ENCODE measurements at places on chromosomes 2 and 18.

DNA sequence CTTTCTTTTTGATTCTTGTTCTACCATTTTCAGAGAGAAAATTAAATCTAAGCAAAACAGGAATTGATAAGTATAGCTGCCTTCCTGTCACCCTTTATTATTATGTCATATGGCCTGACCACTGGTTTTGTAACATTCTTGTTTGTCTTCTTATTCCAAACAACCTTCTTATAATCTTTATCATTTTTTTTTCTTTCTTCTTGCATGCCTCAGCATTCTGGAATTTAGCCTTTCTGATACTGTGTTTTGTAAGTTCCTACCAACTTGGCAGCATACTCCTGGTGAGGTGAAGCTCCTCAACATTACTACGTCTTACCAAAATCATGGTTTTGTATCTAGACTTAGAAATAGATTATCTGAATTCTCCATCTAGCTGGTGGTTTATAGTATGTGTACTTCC, 199.2 kb downstream of the CAMKMT start:
- no peak overlapping the region for H3K4me3 ChIP-seq
- no peak for DNase-seq
- no peaks in the 10 kb centered on the region for H3K36me3 ChIP-seq
- H3K27ac ChIP-seq, result no peak overlapping the region

DNA sequence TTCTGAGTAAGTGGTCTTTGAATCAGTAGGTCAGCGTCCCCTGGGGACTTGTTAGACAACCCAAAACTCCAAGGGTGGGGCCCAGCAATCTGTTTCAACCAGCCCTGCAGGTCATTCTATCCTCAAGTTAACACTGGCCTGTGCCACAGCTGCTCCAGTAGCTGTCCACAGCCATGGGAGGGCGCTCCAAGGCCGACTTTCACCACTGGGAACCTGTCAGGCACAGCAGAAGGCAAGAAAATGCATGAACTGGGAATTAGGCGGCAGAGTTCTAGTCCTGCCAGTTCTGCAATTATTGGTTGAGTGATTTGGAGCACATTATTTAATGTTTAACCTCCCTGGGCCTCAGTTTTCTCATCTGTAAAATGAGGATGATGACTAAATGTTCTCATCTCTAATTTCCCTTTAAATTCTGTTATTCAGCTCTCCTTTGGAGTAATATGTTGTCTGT, 17.4 kb upstream of the MRPL33 start:
- no peak overlapping the region for H3K27ac ChIP-seq
- DNase-seq, result no peak
- no peak overlapping the region for H3K4me3 ChIP-seq
- H3K4me1 ChIP-seq, result peaks cover 8% of the 10 kb centered on the region
- H3K36me3 ChIP-seq, result no peaks in the 10 kb centered on the region
- H3K27me3 ChIP-seq, result no peaks in the 10 kb centered on the region

GRCh38 chr2:215363039-215363438, 51.2 kb downstream of the ATIC start:
- H3K27me3 ChIP-seq, result no peaks in the 10 kb centered on the region
- no peak for DNase-seq
- no peak overlapping the region for H3K27ac ChIP-seq
- peaks cover 7% of the 10 kb centered on the region for H3K36me3 ChIP-seq

GRCh38 chr18:77103991-77104531, 28.5 kb downstream of the MBP start:
- H3K4me3 ChIP-seq, result no peak overlapping the region
- H3K36me3 ChIP-seq, result no peaks in the 10 kb centered on the region
- no peaks in the 10 kb centered on the region for H3K27me3 ChIP-seq
- DNase-seq, result no peak

DNA sequence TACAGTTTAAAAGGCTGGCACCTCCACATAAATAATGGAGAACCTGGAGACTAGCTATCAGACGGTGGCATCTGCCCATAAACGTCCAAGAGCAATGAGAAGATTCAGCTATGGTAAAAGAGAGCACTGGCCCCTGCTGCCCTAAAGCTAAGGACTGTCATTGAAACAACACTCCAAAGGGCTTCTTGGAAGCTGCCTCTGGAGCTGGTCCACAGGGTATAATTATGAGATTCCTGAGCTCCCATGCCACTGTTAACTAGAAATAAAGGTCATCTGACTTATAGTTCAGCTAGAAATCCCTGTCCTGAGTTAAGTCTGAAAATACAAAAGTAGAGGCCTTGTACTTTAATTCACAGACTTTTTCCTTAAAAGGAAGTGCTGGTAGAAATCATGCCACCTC, 39.9 kb upstream of the RBMS1 start:
- H3K36me3 ChIP-seq, result no peaks in the 10 kb centered on the region
- DNase-seq, result no peak
- no peak overlapping the region for H3K27ac ChIP-seq

GRCh38 chr2:98726205-98726604, 4.7 kb downstream of the MGAT4A start:
- H3K4me3 ChIP-seq, result no peak overlapping the region
- no peaks in the 10 kb centered on the region for H3K36me3 ChIP-seq
- peaks cover 9% of the 10 kb centered on the region for H3K27me3 ChIP-seq
- no peak overlapping the region for H3K27ac ChIP-seq

GRCh38 chr2:127089478-127090235, 17.3 kb downstream of the BIN1 start:
- peaks cover 11% of the 10 kb centered on the region for H3K4me1 ChIP-seq
- H3K27ac ChIP-seq, result no peak overlapping the region
- no peak overlapping the region for H3K4me3 ChIP-seq
- no peak for DNase-seq
- H3K36me3 ChIP-seq, result no peaks in the 10 kb centered on the region

GRCh38 chr2:30422444-30423040, 24.5 kb upstream of the LCLAT1 start:
- H3K27ac ChIP-seq, result no peak overlapping the region
- H3K27me3 ChIP-seq, result no peaks in the 10 kb centered on the region
- H3K4me1 ChIP-seq, result peaks cover 5% of the 10 kb centered on the region
- no peak overlapping the region for H3K4me3 ChIP-seq
- DNase-seq, result no peak

DNA sequence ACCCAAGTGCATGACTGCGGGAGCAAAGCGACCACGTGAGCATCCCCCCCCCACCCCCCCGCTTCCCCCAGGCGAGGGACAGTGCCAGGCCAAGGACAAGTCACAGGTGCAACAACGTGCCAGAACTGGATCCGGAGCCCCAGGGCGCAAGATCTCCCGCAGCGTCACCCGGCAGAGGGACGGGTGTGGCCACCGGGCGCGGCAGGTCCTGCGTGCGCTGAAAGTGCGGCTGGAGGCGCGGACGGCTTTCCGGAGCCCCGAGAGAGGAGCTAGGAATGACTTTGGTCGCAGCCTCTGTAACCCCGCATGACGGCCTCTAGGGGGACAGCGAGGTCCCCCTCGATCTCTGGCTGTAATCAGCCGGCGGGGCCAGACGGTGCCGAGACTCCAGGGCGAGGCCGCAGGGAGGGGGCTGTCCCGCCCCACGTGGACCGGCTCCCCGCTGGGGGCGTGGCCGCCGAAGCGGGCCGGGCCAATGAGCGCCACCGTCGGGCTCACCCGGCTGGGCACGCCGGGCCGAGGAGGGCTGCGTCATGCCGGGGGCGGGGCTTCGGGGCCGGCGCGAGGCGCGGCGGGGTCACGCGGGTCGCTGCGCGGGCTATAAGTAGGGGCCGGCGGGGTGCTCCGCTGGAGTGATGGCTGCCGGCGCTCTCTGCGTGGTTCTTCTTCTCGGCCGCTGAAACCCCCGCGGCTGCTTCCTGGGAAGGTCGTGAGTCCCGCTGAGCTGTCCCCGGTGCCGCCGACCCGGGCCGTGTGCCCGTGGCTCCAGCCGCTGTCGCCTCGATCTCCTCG, at the start of gene SLC20A1:
SLC20A1 (plus strand) TSS at position 630 of the 792 bp plus-strand sequence. CDS start 890 bp downstream, outside the sequence.
- no peaks in the 10 kb centered on the region for H3K27me3 ChIP-seq
- no peak within 1 kb of the TSS for H3K27ac ChIP-seq
- no peaks in the 10 kb centered on the region for H3K4me1 ChIP-seq
- H3K4me3 ChIP-seq, result peak within 1 kb of the TSS; percentile 100
- peaks cover 8% of the 10 kb centered on the region for H3K36me3 ChIP-seq

GRCh38 chr2:232884549-232885263, 14.6 kb downstream of the SNORC start:
- no peak overlapping the region for H3K4me3 ChIP-seq
- no peaks in the 10 kb centered on the region for H3K36me3 ChIP-seq
- DNase-seq, result no peak

DNA sequence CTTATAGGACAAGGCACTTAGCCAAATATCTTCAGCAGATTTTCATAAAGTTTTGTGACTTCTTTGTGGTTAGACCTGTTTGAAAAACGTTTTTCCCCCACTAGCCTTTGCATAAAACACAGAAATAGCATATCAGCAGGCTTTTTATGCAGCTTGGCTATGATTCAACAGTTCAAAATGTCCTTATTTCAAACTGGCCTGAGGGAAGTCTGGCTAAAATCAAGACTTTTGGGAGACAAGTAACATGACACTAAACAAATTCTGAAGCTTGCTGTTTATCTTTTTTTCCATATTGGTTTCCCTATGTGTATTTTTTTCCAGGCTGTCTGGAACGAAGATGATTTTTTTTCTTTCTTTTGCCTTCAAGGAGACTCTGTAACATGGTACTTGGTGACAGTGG, 95.1 kb upstream of the L3MBTL4 start:
- H3K4me3 ChIP-seq, result no peak overlapping the region
- no peaks in the 10 kb centered on the region for H3K4me1 ChIP-seq
- no peaks in the 10 kb centered on the region for H3K36me3 ChIP-seq

GRCh38 chr2:186917866-186918265, 68.9 kb upstream of the ZSWIM2 start:
- no peaks in the 10 kb centered on the region for H3K36me3 ChIP-seq
- H3K27me3 ChIP-seq, result no peaks in the 10 kb centered on the region
- DNase-seq, result no peak
- no peaks in the 10 kb centered on the region for H3K4me1 ChIP-seq
- H3K4me3 ChIP-seq, result no peak overlapping the region

GRCh38 chr18:6776188-6776587, 46.7 kb downstream of the ARHGAP28 start:
- H3K4me1 ChIP-seq, result peaks cover 2% of the 10 kb centered on the region
- DNase-seq, result no peak
- H3K36me3 ChIP-seq, result no peaks in the 10 kb centered on the region
- no peaks in the 10 kb centered on the region for H3K27me3 ChIP-seq
- H3K27ac ChIP-seq, result no peak overlapping the region
- H3K4me3 ChIP-seq, result no peak overlapping the region

DNA sequence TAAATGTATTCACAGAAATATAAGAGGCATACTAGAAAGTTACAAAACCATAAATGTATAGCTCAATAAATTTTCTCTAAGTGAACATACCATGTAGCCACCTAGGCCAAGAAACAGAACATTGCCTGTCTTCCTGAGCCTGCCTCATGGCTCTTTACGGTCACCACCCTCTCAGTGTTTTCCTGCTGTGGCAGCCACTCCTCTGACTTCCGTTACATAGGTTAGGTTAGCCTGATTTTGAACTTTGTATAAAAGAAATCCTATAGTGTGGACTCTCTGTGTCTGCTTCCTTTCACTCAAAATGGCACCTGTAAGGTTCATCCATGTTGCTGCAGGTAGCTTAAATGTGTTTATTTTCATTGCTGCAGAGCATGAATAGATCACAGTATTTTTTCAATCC, 11.6 kb upstream of the ST3GAL5 start:
- H3K36me3 ChIP-seq, result no peaks in the 10 kb centered on the region
- H3K4me1 ChIP-seq, result no peaks in the 10 kb centered on the region
- no peak for DNase-seq
- no peaks in the 10 kb centered on the region for H3K27me3 ChIP-seq
- no peak overlapping the region for H3K4me3 ChIP-seq

- no peak overlapping the region for H3K4me3 ChIP-seq
- H3K36me3 ChIP-seq, result no peaks in the 10 kb centered on the region
- peaks cover 9% of the 10 kb centered on the region for H3K4me1 ChIP-seq
- peak overlapping the region; percentile 32 for H3K27ac ChIP-seq
- no peaks in the 10 kb centered on the region for H3K27me3 ChIP-seq
Observed at GRCh38 chr2:201972621-201973255, 60.9 kb upstream of the FZD7 start.

DNA sequence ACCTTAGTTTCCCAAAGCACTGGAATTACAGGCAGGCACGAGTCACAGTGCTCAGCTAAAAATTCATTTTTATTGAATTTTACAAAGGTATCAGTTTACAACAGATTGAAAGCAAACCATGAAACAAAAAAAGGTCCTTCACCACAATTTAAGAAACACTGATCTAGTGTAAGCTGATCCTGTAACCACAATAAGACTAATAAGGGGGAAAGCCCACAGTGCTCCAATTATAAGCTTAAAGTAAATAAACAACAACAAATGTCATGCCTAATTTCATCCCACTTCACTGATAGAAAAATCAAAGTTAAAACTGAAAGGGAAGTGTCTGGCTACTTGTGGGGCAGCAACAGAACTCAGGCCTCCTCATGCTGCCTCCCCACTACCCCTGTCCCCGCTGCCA, 49.2 kb downstream of the ICA1L start:
- H3K36me3 ChIP-seq, result no peaks in the 10 kb centered on the region
- no peaks in the 10 kb centered on the region for H3K4me1 ChIP-seq
- H3K27ac ChIP-seq, result no peak overlapping the region
- no peak for DNase-seq

DNA sequence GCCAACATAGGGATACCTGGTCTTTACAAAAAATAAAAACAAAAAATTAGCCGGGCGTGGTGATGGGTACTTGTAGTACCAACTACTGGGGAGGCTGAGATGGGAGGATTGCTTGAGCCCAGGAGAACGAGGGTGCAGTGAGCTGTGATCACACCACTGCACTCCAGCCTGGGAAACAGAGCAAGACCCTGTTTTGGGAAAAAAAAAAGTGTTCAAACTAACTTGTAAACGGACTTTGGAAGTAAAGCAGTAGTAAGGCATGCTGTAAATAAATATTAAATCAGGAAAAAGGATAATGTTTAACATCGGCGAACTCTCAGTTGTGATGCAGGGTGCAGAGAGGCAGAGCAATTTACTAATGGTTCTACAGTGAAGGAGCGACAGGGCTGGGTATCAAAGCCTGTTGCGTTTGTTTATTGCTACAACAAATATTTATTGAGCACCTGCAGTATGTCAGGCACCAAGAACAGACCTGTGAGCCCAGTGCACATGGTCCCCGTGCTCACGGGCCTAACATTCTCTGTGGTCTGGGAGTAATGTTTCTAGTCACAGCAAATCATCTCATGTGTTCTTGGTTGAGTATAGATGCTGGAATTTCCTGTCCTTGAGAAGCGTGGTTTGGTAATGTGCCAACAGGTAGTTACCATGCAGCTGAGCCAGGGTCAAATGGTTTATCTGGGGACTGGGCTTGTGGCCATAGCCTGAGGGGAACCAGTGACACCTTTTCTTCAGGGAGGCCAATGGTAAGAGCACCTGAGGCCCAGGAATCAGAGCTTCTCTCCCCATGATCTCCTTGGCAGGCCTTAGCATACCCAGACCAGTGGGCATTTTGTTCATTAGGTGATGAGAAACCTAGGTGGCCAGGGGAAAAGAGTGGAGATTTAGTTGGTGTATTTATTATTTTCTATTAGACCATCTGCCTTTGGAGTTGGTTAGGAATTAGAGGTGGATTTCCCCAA, 27.9 kb upstream of the GREB1 start:
- H3K4me1 ChIP-seq, result no peaks in the 10 kb centered on the region
- H3K4me3 ChIP-seq, result no peak overlapping the region
- DNase-seq, result no peak
- H3K27ac ChIP-seq, result no peak overlapping the region
